NK-92 treated with Interleukin-12 subunit alpha and Interleukin-12 subunit beta, amount 100 ng/mL, for 24 hours (cell line): ENCODE measurements at places on chromosomes 4 and X.

DNA sequence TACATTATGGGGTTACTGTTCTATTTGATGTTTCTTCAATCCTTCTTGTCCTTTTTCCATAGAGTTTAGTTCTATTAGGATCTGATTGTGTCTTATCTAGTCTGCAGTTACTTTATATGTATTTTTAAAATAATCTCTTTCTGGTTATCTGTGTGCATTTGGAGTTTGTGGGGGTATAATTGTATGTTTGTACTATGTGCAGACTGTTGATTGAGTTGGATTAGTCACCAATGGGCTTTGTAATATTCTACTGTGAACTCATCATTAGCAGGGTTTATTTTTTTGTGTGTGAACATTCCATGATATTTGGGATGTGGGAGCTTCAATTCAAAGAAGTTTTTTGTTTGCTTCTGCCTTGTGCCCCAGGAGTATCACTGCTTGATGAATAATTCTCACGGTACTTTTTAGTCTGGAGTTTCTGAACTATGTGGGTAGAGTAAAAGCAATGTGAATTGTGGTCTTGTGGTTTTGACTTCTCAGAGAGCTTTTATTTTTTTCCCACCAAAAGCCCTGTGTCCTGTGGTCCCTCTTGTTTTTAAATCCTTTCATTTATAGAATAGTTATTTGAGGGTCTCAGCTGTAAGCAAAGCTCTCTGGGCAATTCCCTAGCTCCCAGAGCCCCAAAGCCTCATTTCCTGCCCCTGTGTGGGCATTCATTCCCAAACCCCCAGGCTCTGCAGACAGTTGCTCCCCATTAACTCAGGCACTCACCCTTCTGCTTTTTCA lies 127.8 kb downstream of the PHKA2 start:
- DNase-seq: no peak

- no peak for DNase-seq
Observed at GRCh38 chrX:15909605-15910004, 55.0 kb upstream of the AP1S2 start.

DNA sequence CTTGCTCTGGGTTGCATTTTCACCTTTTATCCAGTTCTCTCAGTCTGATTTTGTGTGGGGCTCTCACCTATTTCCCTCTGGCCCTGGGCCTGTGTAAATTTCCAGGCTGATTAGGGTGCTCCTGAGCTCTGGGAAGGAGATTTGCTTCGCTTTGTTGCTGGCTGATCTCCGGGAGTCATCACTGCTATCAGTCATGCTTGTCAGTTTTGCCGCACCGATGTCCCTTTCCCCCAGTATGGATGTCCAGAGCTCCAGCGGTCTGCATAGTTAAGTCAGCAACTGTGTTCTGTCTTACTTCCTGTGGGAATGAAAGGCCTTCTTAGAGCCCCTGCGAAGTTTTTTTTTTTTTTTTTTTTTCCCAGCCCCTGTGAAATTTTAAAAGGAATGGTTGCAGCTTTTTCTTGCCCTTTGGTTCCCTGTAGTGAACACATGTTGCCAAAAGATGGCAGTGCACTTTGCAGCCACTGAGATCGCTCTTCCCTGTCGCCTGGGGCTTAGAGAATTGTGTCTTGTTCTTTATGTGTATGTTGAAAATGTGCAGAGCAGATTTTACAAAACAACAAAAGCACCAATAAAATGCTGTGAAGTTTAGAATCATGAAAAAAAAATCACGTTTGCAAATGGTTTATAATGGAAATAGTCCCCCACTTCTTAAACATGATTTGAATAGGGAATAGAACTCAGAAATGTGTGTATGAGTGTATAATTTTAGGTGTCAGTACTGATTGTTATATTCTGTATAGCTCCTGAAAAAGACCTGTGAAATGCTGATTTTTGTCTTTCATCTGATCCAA lies 109.1 kb upstream of the SLC4A4 start:
- no peak for DNase-seq

GRCh38 chr4:121073672-121074381 lies 1.5 kb upstream of the NDNF start:
- DNase-seq: no peak

GRCh38 chr4:138190452-138190858 lies 51.7 kb downstream of the SLC7A11 start:
- no peak for DNase-seq

DNA sequence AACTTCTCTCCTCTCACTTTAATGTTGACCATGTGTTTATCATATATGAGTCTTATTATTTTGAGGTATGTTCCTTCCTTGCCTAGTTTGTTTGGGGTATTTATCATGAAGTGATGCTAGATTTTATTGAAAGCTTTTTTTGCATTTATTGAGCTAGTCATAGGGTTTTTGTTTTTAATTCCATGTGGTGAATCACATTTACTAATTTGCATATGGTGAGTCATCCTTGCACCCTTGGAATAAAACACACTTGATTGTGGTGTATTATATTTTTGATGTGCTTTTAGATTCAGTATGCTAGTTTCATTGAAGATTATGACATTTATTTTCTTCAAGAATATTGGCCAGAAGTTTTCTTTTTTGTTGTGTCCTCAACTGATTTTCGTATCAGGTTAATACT lies 464.6 kb downstream of the PCDH18 start:
- DNase-seq: no peak

DNA sequence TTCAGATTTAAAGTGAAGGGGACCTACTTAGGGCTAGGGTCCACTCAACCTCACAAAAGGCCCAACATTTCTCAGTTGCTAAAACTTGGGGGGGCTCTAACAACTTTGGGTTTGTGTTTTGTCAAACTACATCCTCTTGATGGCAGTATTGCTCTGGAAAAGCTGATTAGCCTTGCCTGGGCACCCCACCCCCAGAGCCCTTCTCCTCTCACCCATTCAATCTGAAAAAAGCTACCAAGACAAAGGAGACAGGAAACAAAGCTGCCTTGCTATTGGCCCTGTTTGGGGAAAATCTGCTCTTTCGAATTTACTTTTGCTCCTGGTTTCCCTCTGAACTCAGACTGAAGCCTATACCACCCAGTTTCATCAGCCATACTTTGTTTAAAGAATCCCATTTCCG lies 195.2 kb upstream of the STK26 start:
- no peak for DNase-seq

- DNase-seq: no peak
Observed at GRCh38 chr4:158775091-158775651, 6.3 kb downstream of the FNIP2 start.

GRCh38 chr4:46974891-46975543 lies 18.4 kb downstream of the GABRA4 start:
- DNase-seq: no peak

GRCh38 chrX:2928191-2928582 lies 952 bp downstream of the ARSD start:
- DNase-seq: no peak

DNA sequence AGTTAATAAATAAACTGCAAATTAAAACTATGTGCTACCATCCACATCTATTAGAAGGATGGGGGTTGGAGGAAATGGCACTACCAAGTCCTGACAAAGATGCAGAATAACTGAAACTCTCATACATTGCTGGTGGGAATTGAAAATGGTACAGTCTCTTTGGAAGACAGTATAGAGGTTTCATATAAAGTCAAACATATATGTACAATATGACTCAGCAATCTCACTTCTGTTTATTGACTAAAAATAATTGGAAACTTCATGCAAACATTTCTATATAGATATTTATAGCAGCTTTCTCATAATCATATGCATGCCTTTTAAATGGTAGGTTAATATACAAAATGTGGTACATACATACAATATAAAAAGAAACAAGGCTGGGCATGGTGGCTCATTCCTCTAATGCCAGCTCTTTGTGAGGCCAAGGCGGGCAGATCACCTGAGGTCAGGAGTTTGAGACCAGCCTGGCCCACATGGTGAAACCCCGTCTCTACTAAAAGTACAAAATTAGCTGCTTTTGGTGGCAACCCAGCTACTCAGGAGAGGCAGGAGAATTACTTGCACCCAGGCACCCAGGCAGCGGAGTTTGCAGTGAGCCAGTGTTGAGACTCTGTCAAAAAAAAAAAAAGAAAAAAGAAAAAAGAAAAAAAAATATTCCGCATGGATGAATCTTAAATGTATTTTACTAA lies 225.0 kb upstream of the CXXC4 start:
- no peak for DNase-seq
